ENCODE measurements at places on chromosomes 3 and 15. TPM values are rescaled to one million over a fixed set of nuclear protein-coding genes. Genes with fewer than 3 reads are reported as not detected.

Gene AADACL2
- not detected for polyA plus RNA-seq

DNA sequence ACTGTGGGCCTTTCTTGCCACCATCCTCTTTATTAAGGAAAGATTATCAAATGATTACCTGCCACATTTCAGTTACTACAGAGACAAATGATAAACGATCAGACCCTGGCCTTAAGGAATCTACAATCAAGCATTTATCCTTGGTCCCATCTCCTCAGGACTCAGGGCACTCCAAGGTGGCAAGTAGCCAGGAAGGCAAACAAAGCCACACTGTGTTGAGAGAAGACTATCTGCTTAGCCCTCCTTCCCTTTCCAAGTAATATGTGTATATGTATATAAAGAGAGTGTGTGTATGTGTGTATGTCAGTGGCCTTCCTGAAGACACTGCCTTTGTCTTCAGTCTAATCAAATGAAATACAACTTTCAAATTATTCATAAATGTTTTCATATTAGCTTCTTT is 490.1 kb upstream of the ATP11B start:
- DNase-seq = no peak

- DNase-seq = no peak
Observed at GRCh38 chr3:191383124-191383523, 52.8 kb upstream of the UTS2B start.

GRCh38 chr15:74866090-74866489 is 7.1 kb downstream of the SCAMP2 start:
- no peak for DNase-seq

DNA sequence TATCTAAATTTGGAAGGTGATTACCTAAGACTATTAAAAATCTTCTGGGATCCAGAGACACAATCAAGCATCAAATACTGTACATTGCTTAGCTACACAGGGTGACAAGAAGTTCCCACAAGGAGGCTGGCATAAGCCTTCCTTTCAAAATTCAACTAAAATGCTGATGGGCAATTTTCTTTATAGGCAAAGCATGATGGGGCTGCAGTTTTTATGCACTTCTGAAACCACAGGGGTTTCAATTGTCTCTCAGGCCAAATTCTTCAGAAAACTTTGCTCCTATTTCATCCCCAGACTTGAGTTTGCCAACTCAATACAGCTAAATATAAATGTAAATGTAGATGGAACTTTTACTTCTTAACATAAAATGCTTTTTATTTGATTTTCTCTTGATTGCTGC is 241.6 kb downstream of the ZPLD1 start:
- no peak for DNase-seq

DNA sequence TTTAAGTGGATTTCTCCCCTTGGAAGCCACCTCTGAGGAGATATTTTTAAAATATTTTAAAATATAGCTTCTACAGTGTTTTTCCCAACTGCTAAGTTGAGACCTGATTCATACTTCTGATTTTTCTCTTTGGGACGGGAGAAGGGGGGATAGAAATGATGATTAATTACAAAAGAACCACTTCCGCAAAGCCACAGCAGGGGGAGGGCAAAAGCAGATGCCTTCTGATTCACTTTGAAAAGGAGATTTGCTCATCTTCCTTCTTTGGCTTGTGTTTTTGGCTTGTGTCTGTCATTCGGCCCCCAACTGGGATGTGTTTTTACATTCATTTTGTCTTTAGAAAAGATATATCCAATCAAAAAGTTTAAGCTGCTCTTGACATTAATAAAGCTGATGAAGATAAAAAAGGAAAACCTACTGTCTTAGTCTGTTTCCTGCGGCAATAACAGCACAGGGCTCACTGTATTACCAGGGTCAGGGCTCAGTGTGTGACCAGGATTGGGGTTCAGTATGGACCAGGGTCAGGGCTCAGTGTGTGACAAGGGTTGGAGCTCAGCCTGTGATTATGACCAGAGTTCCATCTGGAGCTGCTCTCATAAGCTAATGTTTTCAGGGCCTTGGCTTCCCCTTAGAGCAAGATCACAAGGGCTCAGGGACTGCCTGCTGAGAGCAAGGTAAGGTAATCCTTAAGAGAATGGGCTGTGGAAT is 223.2 kb downstream of the MTHFS start:
- DNase-seq = no peak

Gene ADAMTS9
- polyA plus RNA-seq = 66.5 TPM

Gene FETUB
- not detected for polyA plus RNA-seq

DNA sequence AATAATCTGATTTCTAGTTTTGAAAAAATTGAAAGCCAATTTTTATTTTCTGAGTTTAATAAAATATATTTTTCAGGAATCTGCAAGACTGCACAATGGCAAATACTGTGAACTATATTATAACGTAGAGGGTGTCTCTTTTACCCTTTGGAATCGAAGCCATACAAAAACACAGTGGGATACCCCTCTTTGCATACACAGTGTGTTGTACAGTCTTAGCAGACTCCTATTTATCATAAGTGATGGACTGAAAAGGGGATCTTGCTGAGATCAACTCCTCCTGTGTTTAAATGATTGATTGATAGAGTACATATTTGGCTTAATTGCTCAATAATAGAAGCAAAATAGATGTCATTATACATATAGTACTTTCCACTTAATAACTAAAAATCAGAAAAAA is 981.2 kb downstream of the NSUN3 start:
- no peak for DNase-seq

- DNase-seq = no peak
Observed at GRCh38 chr15:72493220-72493619, 19.1 kb downstream of the ARIH1 start.

All from forelimb muscle (tissue), 1 donor.